Stimulated activated CD4-positive, alpha-beta T cell treated with anti-CD3 and anti-CD28 coated beads, Interleukin-12 subunit alpha, Interleukin-12 subunit beta, amount 100 ng/mL, for 24 hours (primary cell): ENCODE measurements at places on chromosomes 11 and 22.
A peak's percentile ranks its signal among the peaks of the same experiment; 100 is the strongest.

DNA sequence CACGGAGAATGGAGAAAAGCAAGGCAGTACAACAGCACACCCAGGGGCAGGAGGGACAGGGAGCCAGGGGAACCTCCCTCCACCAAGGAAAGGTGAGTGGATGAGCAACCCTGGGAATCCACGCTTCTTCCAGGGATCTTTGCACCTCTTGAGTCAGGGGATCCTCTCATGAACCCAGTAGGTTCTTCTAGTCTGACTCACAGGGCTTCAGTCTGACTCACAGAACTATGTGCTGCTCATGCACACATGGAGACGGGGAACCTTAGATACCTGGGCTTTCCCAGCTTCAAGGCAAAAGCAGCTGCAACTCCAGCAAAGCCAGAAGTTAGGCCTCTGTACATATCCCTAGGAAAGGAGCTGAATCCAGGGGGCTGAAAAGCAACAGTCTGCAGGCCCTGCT lies 1021.4 kb upstream of the TENM4 start:
- DNase-seq, result no peak

DNA sequence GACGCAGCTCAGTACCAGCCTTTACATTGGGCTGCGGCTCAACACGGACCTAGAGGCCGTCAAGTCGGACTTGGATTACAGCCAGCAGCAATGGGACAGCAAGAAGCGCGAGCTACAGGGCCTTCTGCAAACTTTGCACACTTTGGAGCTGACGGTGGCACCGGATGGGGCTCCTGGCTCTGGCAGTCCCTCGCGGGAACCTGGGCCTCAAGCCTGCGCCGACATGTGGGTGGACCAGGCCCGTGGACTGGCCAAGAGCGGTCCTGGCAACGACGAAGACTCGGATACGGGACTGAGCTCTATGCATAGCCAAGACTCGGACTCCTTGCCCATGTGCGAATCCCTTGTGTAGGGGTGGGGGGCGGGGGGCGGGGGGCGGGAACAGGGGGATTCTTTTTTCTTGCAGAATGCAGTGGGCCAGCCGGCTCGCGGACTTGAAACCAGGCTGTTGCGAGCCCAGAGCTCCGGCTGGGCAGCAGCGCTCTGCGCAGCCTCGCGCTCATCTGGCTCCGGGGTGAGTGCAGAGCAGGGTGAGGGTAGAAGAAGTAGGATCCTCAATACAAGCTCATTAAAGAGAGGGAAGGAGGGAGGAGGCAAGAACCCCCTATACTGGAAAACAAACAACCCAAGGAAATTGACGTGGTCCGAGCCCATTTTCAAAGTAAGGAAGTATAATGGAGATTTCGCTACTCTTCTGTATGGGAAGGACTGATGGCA lies 1.8 kb downstream of the RASSF10 start:
- no peak for DNase-seq

- DNase-seq, result peak; percentile 23
These were observed 6.3 kb upstream of the ADAMTS8 start for GRCh38 chr11:130434521-130435223.

- DNase-seq, result no peak
These were observed 6.2 kb downstream of the SCGB1C1 start for GRCh38 chr11:199004-199581.

- DNase-seq, result no peak
These were observed 559.7 kb downstream of the OPCML start for GRCh38 chr11:132972565-132972964.

GRCh38 chr11:98564881-98565280 lies 455.9 kb upstream of the CNTN5 start:
- no peak for DNase-seq

DNA sequence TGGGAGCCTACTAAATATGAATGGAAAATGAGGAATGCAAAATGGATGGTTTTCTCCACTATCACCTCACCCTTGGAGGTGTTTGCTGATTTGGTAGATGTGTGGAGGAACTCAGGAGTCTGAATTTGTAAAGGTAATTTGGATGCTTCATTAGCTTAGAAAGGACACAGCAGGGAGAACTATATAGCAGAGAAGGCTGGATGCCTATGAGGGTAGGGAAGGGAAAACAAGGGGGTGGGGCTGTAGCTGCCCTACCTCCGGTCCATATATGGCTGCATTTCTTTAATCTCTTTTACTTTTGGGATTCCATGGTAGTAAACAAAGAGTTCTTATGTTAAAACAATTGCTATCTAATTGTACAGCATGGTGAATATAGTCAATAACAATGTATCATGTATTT lies 4.8 kb upstream of the EHF start:
- no peak for DNase-seq

DNA sequence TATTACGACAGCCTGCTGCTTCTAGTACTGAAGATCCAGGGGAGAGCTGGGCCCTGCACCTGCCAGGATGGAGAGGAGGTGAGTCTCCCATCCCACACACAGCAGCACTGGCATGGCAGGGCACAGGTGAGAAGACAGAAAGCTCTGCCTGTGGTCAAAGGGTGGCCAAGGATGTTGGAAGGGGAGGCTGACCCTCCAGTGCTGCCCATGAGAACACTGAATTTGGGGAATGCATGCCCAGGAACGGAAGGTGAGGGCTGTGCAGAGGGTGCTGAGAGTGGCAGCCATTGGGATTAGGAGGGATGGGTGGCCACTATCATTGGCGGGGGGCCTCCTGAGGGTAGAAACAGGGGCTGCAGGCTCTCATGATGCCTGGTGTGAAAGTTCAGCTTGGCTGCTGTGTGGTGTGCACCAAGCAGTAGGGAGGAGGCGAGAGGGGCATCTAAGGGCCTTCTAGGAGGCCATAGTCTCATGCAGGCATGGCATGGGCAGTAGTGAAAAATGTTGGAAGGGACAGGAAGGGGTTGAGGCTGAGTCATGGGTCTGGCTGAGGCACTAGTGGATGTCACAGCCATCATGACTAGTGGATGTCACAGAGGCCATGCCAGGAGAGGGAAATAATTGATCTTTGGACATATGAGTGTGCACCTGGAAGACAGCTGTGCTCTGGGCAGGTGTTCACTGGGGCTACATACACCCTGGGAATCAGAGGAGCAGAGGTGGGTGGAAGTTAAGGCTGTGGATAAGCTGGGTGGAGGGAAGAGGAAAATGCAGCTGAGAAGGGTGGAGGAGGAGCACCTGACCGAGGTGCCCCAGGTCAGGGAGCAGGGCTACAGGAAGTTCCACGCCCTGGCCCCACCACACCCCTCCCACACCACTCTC lies 2.5 kb upstream of the LRRC74B start:
- no peak for DNase-seq
